ENCODE measurements at places on chromosomes 5 and 9.

DNA sequence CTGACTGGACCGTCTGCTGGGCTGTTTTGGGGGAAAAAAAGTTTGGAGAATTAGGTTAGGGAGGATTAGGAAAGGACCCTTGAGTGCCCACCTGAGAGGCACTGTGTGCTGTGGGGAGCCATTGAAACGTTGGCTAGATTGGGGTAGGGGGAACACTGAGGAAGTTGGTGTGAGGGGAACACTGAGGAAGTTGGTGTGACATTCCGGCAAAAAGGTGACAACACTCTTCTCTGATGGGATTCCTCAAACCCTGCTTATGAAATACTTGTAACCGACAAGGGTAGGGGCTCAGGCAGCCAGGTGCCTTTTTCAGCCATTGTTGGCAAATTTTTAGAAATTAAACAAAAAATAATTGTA, 1.0 kb downstream of the CYSTM1 start:
- no peak for DNase-seq

- DNase-seq: no peak
Measured at GRCh38 chr5:6483880-6484382, 35.3 kb downstream of the UBE2QL1 start.

DNA sequence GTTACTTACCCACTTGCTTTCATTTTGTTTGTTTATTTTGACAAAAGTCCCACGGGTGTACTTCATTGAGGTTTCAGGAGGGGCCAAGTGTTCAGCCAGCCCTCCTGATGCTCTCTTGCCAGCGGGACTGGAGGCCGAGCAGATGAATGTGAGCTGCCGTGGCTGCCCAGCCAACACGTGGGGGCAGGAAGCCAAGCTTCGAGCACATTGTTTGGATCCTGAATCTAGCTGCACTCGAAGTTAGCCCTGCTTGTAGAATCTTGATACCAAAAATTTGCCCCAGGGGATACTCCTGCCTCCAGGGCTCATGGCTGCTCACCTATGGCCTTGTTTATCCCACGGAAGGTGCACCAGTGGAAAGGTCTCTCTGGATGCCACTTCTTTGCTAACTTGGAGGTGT, 49.3 kb downstream of the RASGEF1C start:
- DNase-seq: no peak

DNA sequence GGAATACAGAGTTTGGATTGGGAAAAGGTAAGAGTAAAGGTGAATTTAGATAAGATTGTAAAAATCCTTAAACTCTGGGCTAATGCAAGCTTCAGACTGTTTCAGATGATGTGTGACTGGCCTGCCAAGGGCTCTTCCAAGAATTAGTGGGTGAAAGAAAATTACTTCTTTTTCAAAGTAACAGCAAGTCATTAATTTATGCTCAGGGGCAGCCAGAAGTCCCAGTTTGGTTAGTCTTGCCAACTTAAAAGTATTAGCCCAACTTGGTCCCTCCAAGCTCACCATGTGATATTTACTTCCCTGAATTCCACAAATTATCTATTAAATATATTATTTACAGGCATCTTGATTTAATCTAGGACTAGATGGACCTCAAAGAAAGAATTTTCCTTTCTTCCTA, 947.8 kb downstream of the NR2F1-AS1 start:
- no peak for DNase-seq

DNA sequence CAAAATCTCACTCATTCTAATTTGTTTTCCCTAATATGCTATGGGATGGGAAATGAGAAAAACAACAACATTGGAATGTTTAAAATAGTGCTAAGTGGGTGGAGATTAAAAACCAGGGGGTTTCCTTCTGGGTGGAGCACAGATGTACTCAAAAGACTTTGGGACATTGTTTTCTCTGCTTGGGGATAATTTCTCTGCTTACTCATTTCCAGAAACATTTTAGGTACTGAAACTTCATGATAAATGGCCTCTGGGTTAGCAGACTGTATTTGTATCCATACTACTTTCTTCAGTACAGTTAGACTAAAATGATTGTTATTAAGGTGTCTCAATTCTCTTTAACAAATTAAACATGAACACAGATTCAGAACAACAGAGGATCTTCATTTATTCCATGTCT, 17.4 kb downstream of the ELOVL7 start:
- DNase-seq: no peak

DNA sequence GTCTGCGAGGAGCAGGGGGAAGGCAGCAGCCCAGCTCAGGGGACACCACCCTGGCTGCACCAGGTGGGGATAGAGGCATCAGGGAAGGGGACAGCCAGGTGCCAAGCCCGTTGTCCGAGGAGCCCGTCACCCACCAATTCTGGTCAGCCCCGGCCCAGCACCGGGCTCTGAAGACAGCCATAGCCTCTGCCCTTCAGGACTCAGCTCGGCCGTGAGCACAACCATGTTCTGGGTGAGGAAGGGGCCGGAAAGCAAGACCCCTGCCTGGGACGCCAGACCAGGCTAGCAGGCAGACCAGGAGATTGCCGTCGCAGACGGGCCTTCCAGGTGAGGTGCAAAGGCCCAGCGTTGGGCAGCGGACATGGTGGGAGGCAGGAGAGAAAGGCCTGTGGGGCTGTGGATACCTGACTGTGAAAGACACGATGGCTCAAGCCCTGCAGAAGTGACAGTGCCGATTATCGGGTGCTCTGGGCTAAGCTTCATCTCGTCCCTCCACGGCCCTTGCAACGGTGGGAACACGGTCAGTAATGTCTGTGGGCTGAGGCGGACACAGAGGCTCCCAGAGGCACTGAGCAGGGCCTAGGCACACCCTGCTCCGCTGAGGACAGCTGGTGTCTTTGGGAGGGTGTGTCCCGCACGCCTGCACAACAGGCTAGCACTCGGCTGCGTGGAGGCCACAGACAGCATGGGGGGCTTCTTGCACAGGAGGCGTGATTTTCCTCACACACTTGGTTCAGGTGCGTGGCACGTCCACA, 36.5 kb downstream of the DBH start:
- DNase-seq: no peak

DNA sequence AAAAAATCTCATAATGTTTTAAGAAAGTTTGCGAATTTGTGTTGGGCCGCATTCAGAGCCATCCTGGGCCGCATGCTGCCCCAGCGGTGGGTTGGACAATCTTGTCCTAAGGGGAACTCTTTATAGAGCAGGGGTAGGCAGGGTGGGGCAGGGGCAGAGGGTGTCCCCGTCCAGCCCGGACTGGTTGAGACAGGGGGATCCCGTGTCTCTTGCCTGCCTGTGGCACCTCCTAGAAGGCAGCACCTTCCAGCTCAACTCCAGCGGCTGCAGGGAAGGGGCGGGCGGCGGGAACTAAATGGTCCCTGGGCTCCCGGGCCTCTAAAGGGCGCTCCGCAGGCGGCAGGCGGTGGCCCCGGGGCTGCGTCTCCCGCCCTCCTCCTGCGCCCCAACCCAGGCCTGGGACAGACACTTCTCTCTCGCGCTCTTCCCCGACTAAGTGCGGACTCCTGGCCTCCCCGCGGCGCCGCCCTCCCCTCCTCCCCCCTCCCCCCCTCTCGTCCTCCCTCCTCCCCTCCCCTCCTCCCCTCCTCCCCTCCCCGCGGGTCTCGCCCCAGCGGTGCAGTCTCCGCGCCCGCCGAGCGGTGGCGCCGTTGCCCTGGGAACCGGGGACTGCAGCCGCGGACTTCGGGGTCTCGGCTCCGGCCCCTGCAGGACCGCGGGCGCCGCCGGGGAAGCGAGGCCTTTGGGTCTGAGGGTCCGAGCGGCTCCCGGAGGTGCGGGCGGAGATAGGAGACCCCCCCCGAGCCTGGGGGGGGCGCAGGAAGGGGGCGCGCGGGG, 132.6 kb downstream of the MRPL36 start:
- DNase-seq: no peak

DNA sequence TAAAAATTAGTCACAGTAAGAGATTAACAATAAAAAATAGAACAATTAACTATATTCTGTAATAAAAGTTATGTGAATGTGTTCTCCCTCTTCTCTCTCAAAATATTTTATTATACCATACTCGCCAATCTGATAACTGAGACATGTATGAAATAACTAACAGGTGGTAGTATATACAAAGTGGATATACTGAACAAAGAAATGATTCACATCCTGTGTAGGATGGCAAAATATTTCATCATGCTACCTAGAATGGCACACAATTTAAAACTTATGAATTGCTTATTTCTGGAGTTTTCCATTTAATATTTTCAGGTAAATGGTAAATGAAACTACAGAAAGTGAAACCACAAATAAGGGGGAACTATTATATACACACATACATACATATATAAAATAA, 152.5 kb downstream of the RNF180 start:
- DNase-seq: no peak

DNA sequence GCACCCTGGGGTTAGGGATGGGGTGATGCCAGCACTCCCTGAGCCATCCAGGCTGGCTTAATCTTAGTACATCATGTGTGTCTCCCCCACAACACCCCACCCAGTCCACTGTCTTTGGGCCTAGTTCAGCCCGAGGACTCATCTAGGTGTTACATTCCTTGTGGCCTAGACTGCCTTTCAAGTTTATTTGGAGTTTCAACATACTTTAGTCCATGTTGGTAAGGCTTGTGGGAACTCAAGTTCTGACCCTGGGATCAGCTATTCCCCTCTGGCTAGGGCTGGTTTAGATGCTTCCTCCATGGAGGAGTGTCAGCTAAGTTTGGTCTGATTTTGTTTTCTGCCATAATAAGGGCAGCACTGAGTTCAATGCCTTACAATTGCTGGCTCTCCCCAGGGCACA, 302.4 kb downstream of the SMARCA2 start:
- DNase-seq: no peak

DNA sequence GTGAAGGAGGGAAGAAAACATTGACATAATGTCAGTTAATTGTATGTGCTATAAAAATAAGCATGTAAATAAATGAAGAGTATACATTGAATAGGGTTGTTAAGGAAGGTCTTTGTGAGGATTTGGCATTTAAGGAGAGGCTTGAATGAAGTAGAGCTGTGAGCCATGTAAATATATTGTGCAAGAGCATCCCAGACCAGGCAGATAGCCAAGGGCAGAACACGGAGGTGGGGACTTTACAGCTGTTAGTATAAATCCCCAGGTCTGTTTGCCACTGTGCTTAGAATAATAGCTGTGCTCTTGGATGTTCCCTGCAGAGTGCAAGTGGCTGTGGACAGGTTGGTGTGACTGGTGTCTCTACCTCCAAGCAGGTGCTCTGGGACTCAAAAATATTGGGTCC, 211.7 kb downstream of the LRRC70 start:
- no peak for DNase-seq

DNA sequence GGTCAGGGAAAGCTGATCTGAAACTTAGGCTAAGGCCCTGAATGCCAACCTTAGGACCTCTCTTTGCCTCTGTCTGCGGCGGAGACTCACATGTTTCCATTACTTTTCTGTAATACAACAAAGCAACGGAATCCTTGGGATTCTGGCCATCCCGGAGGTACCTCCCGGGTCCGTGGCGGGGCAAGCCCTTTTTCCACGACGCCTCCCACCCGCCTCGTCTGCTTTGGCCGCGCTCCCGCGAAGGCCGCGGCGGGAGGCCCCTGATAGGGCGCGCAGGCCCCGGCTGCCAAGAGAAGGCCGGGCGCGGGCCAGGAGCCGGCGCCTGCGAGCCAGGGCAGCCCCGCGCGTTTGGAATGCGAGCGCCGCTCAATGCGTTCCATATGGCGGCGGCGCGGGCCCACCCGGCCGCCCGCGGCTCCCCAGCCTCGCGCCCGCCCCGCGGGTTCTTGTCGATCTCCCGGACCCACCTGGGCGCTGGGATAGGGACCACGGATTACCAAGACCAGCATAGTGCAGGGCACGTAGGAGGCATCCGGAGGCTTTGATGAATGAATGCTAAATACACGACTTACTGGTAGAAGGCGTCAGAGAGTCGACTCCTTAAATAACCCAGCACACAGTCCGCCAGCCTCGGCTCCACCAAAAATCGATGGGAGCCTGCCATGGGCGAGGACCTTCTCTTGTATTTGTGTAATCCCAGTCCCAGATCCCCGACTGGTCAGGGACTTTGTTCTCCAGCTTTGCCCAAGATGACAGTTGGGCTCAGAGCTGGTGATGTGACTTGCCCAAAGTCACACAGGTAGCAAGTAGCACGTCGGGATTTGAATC, 17.5 kb upstream of the PHF19 start:
- no peak for DNase-seq

GRCh38 chr9:116594547-116594946, 92.6 kb upstream of the TRIM32 start:
- DNase-seq: no peak

GRCh38 chr5:174191850-174192655, 146.5 kb downstream of the NSG2 start:
- no peak for DNase-seq

DNA sequence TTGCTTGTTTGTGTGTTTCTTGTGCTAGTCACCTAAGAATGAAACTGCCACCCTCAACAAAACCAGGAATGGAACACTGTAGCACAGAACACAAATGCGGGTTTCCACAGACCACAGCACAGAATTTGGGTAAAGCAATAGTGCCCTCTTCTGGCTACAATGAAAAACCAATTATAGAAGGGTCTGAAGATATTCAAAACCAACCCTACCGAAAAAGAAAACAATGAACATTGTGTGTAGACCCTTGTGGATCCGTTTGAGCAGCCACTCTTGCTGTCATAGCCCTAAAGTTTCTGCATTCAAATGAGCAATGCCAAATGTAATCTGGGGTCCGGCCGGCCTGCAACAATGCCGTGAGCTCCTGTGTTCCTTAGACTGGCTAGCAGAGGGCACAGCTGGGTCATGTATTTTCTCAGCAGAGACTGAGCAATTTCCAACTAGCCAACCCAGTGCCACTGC, 8.3 kb upstream of the ENC1 start:
- DNase-seq: no peak

- DNase-seq: no peak
Measured at GRCh38 chr9:20243841-20244240, 378.5 kb downstream of the MLLT3 start.

DNA sequence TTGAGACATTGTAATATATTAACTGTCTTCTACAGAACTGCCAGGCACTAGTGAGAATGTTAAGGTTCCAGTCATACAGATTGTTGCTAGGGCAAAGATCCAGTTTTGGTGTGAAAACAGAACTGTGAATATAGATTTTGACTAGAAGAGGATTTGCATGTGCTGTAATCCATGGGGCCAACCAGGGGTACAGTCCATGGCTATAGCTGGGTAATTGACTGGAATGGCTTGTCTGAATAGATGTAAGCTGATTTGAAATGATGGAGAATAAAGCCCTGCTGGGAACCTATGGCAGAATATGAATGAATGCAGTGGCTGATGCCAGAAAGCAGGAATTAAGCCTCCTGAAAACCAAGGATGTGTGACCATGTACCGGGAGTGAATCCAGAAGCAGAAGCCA, 748.5 kb upstream of the CDH10 start:
- no peak for DNase-seq

GRCh38 chr5:443239-444151, 519 bp downstream of the EXOC3 start:
- no peak for DNase-seq

GRCh38 chr5:22372826-22373660, 480.1 kb downstream of the CDH12 start:
- no peak for DNase-seq

DNA sequence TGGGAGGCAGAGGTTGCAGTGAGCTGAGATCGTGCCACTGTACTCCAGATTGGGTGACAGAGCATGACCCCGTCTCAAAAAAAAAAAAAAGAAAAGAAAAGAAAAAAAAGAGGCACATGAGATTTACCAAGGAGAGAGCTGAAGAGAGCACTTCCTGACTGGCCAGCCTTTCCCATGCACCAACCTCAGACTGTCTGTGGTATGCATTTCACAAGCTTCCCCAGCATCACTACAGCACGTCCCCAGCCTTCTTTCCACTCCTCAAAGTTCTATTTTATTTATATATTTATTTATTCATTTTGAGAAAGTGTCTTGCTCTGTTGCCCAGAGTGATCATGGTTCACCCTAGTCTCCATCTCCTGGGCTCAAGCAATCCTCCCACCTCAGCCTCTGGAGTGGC, 13.6 kb upstream of the FUBP3 start:
- DNase-seq: no peak

GRCh38 chr9:91567642-91568274, 144.1 kb upstream of the NFIL3 start:
- no peak for DNase-seq

Measured in activated T-helper 1 cell treated with anti-CD3 and anti-CD28 coated beads, Interleukin-2, amount 50 U/mL, for 16 hours (primary cell).